NCI-H526 treated with DMSO at 0.1 percent for 48 hours (cell line): ENCODE measurements at places on chromosomes 1 and 21.
A peak's percentile ranks its signal among the peaks of the same experiment; 100 is the strongest.

- peak; percentile 18 for DNase-seq
These were observed 36.1 kb upstream of the KHDRBS1 start for GRCh38 chr1:31977385-31978131.

DNA sequence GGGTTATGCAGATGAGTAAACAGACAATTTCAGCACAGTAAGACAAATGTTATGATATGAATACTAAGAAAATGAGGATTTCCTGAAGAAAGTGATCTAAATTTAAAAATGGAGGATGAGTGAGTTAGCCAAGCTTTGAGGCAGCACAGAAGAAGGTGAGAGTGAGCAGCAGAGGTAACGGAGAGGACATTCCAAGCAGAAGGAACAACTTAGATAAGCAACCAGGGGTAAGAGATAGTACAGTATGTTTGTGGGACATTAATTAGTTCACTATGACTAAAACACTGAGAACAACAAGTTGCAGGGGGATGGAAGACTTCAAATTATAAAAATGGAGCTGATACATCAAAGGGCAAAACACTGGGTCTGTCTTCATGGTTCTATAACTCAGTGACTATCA, 22.8 kb downstream of the PRPF38A start:
- DNase-seq = no peak

DNA sequence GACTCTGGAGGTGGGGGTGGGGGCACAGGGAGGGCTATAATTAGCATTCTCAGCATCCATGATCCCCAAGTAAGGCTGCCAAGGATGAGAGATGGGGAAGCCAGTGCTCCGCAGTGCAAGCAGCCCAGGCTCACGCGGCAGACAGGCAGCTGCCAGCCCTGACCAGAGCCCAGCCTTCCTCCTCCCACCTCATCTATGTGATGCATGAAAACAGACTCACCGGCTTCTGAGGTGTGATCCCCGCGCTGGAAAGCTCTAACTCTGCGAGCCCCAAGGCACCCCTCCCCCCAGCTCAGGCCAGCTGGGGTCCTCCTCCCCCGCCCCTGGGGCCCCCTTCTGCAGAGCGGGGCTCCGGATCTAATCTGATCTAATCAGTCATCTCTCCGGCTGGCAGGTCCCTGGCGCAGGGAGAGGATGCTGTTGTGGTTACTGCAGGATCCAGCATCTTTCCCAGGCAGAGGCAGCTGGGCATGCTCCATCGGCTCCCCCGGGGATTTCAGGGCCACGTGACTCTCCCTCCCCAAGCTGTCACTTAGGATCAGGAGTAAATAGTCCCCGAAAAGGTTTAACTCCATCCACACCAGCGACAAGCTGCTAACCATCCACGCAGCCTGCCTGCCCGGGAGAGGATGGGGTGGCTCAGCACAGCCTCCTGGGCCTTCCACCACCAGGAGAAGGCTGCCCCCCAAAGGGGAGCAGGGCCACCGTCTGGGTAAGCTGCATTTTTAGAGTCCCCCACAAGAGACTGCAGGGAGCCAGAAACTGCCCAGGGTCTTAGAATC, at the start of gene PLEKHA6:
PLEKHA6 (minus strand) TSS at position 456 of the 782 bp plus-strand sequence. CDS start 86,202 bp downstream, outside the sequence.
- peak; percentile 23 for DNase-seq

GRCh38 chr1:240967070-240967724, 355.2 kb upstream of the GREM2 start:
- no peak for DNase-seq

DNA sequence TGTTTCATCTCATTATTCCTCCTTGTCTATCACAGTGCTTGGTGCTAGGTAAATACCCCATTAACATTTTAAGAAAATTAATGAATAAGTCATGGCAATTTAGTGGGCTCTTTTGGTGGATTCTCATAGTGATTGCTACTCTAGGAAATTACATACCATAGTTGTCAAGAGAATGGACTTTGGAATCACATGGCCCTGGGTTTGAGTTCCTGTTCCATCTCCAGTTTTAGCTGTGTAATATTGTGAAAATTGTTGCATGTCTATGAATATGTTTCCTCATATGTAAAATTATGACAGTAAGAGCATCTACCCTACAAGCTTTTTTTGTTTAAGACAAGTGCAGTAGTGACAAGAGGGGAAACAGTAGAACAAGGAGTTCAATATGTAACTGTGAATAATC, 20.7 kb downstream of the WDTC1 start:
- no peak for DNase-seq

- DNase-seq = no peak
These were observed 94.5 kb upstream of the ARTN start for GRCh38 chr1:43839056-43839455.

DNA sequence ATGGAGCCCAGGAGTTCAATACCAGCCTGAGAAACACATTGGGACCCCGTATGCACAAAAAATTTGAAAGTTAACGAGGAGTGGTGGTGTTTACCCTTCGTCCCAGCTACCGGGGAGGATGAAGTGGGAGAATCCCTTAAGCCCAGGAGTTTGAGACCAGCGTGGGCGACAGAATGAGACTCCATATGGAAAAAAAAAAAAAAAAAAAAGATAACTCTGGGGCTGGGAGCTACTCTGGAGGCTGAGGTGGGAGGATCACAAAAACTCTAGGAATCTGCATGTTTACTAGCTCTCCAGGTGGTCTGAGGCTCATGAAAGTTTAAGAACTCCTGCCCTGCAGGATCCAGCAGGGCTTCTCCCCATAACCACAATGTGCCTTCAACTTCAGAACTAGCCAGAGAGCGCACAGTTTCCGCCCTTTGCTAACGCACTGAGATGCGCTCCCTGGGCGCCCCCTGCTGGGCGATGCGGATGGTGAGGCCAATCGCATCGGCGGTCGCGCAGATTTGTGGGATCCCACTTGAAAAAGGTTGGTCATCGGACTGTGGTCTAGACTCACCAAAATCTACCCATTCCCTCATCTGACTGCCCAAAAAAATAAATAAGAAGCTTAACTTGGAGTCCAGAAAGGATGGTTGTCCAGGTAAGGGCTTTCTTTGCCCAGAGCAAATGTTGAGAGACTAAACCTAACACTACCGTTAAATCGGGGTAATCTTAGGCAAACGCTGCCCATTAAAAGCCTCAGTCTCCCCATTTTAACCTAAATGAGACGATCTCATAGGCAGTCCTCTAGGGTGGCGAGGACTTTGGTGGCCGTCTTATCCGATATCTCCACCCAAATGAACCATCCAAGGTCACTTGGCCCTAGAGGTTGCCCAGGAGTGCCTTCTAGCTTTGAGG, 8.8 kb downstream of the ZNF683 start:
- DNase-seq = peak; percentile 12

GRCh38 chr1:17550729-17551584, 11.5 kb downstream of the ARHGEF10L start:
- peak; percentile 58 for DNase-seq

DNA sequence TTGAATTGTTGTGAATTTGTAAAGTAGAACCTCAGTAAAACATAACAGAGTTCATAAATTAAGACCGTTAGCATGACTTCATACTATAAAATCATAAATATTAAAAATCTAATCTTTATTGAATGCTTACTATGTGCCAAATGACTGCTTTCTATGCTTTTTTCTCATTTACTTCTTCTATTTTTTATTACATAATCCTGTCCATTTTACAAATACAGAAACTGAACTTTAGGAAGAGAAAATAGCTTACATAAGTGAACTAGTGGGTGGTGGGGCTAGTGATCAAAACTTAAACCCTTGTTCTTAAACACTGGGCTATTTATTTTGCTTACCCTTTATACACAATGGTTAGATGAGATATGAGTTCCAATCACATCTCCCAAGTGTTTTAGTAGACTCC, 122.3 kb downstream of the ZC3H11B start:
- DNase-seq = no peak

GRCh38 chr1:183243161-183244050, 57.3 kb downstream of the LAMC2 start:
- no peak for DNase-seq
